ENCODE measurements at places on chromosomes 11 and 22.

DNA sequence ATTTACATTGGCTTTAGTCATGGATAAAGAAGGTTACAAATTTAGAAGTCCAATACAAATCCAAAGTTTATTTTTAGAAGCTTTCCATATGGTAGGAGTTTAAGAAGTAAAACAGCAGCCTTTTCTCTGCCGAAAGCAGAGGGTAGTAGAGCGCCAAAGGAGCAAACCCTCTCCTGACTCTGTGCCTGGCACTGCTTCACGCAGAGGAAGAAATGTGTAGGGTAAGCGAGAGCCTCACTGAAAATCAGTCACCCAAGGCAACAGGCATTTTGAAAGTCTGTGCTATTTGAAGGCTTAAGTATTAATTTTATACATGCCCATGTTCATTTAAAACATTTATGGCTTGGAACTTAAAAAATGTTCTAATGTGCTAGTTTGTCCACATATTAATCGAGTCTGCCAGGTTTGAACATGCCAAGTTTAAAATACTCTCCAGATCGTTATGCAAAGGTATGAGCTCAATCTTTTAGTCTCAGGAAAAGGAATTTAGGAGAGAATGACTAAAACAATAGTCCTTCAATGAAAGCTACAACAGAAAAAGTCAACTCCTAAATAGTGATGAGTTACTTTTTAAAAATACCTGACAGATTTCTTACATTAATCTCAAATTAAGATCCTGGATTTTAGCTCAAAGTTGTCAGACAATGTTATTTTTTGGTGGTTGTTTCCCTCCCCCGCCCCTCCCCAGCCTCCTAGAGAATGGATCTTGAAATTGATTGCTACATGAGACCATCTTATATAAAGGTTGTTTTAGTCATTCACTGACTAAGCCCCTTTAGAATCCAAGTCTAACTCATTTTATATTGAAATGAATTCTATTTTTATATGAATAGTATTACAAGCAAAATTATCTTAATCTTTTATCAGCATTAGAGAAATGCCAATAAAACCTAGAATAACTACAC lies 38.7 kb downstream of the MRTFA start:
- DNase-seq = peak; percentile 6

DNA sequence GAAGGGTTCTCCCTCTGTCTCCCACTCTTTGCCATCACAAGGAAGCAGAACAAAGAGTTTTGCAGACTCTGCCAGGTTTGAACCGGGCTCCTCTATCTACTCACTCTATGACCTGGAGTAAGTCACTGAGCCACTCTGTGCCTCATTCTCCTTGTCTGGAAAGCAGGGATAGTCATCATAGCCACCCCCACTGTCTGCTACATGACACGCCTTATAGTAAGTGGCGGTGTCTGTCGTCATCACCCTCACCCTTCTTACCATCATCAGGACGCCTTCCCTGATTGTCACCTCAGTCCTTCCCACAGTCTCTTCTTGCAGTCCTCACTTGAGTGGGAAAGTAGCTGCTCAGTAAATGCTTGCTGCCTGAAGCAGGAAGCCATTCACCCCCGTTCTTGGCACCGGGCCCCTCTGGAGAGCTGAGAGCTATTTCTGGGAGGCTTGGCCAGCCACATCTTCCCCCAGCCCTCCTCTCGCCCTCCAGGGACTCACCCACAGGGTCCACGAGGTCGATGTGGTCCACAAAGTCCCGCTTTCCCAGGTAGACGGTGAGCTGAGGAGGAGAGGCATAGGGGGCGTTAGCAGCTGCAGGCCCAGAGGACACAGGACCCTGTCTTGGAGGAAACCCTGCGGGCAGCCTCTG lies 46.4 kb downstream of the TPBGL start:
- no peak for DNase-seq

GRCh38 chr22:44519886-44520285 lies 21.9 kb upstream of the RTL6 start:
- no peak for DNase-seq

DNA sequence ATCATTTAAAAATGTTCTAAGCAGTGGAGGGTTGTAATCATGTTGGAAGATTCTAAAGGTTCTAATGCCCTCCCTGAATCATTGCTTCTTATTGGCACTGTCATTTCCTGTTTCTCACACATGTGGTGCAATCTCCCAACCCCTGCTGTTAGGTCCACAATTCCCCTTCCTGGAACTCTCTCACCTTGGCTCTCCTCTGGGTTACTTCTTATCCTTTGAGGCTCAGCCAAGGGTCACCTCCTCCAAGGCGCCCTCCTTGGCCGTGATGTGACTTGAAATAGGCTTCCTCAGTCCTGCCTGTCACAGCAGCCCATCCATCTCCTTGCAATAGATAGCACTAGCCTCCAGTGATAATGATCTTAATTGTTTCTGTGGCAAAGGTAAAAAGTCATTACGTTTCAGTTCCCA lies 149.8 kb downstream of the TTC17 start:
- DNase-seq = no peak

DNA sequence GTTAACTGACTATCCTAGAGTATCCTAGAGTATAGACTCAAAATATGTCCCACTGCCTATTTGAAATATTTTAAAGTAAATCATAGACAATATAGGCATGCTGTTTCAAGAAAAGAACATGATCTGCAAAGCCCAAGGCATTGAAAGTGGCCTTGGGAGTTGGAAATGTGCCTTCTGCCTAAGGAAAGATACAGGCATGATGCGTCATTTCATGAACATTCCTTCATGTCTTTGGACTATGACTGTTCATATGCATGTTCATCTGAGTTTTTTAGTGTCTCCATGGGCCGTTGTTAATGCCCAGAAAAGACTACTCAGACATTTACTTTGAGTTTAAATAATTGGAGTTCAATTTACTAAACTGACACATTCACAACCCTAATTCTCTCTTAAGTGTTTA lies 69.7 kb upstream of the PRDM11 start:
- DNase-seq = no peak

GRCh38 chr22:45670981-45671782 lies 452 bp upstream of the ATXN10 start:
- DNase-seq = no peak
